GM18507 (cell line): ENCODE measurements at places on chromosomes 1 and 21.

GRCh38 chr1:12447307-12447706 is 170.7 kb downstream of the DHRS3 start:
- DNase-seq, result no peak

DNA sequence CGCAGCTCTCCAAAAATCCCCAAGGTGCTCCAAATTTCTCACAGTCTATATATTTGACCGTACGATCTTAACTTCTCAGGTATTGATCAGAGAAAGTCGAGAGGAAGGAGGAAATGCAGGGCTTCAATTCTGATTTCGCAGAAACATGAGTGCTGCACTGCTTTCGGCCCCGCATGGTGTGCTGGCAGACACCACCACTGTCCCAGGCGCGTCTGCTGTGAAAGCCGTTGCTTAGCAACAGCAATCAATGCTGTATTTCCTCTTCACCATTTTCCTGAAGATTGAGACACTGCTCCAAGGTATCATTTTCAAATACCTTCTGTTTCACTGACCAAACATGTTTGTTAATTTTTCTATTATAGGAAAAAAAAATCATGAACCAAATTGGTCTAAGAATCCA is 296.3 kb downstream of the SMYD3 start:
- no peak for DNase-seq

DNA sequence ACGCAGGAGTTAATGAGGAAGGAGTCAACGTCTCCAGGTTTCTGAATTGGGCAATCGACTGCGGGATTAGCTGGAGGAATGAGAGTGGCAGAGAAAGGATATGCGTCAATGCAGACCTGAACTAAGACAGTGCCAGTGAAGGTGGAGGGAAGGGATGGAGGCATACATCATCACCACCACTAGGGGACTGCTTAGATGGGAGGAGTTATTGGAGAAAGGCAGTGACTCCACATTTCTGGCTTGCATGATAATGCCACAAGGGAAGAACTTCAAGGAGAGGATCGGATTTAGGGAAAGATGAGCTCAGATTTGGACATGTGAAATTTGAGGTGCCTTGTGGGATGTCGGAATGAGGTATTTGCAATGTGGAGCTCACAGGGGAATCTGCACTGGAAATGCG is 17.5 kb downstream of the VASH2 start:
- DNase-seq, result no peak

GRCh38 chr1:204685236-204686006 is at the start of gene LRRN2:
LRRN2 (minus strand) TSS chr1:204685738; CDS start chr1:204619992, 65,746 bp downstream.
- DNase-seq, result no peak

DNA sequence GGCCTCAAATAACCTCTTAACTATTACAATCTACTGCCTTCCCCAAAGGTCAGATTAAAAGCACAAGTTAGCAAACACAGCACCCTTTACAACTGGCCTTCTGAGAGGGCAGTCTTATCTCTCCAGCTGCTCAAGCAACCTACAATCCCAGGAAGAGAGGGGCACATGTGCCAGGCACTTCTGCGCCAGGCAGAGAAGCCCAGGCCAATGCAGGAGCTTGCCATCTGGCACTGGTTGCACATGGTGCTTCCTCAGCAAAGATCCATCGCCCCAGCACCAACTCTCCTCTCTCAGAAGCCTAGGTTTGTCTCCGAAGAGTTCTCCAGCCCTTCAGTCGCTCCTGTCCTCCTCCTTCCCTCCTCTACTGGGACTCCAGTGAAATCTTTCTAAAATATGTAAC is 2.5 kb downstream of the STK40 start:
- no peak for DNase-seq

DNA sequence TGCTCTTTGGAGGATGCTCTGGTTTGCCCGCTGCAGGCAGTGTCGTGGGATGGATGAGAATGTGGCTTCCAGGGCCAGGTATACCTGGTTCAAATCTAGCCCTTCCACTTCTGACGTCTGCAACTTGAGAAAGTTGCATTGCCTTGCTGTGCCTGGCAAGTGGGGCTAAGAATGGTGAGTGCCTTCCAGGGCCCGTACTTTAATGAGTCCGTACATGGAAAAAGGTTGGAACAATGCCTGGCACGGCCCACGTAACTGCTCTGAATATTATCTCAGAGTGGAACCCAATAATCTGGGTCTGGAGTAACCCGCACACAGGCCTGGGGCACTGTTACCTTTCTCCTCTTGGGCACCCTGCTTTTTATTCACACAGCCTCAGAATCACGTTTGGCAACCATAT is 146.7 kb upstream of the EDN2 start:
- DNase-seq, result no peak

GRCh38 chr1:29644812-29645211 is 408.5 kb downstream of the PTPRU start:
- DNase-seq, result no peak

GRCh38 chr1:56169856-56170255 is 409.5 kb downstream of the PLPP3 start:
- DNase-seq, result no peak

- no peak for DNase-seq
These were observed 72.8 kb downstream of the MRPL37 start for GRCh38 chr1:54272772-54273091.

- no peak for DNase-seq
These were observed 91.8 kb downstream of the DDX20 start for GRCh38 chr1:111847466-111847865.

DNA sequence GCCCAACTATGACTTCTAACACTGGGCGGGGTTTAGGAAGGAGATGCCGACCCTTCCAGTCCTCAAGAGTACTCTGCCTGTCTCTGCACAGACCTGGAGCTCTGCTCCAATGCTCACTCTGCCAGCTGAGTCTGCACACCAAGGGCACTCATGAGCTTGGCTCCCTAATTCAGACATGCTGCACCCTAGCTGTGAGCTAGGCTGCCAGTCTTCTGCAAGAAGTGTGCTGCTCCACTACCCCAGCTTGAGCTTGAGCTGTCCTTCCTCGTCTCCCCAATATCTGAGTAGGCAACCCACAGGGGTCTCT is 13.2 kb downstream of the TP53BP2 start:
- DNase-seq, result no peak

DNA sequence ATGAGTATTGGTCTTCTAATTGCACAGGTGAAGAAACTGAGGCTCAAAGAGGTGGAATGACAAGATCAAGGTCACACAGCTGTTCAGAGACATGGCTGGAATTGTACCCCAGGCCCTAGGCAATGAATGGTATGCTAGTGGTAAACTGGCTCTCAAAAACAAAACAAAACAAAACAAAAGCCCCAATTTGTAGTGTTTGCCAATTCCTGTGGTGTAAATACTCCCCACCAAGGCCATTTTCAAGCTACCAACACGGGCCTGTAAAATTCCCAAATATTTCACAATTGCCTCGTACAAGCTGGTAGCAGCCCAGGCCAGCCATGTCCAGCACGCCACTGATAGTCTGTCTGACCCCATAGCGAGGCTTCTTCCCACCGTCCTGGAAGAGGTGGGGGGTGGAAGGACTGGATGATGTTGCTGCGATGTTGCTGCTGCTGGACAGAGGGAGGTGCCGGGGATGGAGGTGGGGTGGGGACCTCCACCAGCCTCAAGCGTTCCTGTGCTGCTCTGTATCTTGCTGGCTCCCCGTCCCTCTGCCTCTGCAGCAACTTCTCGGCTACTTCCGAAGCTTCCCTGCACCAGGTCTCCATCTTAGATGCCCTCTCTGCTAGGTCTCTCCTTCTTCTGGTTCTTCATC is 62.2 kb upstream of the RUNX3 start:
- DNase-seq, result no peak

- peak; percentile 71 for DNase-seq
These were observed 742 bp downstream of the ARTN start for GRCh38 chr1:43934101-43934985.

- DNase-seq, result no peak
These were observed 284.9 kb downstream of the PBX1 start for GRCh38 chr1:164843743-164844500.

DNA sequence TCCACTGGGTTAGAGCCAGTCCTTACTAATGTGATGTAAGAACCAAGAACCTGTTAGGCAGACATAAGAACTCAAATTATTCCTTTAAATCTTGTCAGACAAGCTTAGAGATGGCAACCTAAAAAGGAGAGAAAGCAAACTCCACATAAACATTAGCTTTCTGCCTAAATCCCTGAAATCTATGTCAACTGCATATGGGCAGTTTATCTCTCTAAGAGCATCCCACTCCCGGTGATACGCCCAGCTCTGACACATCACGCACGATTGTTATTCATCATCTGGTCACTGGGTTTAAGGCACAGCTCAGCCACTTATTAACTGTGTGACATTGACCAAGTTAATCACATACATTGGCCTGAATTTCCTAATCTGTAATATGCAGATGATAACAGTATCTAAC is 323.7 kb downstream of the HHIPL2 start:
- no peak for DNase-seq

DNA sequence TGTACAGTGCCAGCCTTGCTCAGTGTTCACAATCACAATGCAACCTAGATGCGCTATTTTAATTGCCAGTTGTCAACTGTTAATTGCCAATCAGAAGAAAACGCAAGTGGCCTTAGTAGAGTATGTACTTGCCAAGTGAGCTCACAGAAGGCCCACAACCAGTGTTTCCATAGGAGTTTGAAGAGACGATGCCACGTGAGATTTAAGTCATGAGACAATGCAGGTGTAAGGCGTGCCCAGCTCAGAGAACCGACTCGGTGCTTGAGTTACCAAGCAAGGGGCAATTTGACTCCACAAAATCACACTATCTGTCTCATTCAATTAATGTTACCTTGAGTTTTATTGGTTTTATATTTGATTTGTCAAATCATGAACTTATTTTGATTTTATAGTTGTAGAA is 65.6 kb downstream of the TEX35 start:
- no peak for DNase-seq

GRCh38 chr1:93700532-93701469 is 19.2 kb upstream of the BCAR3 start:
- DNase-seq, result no peak

DNA sequence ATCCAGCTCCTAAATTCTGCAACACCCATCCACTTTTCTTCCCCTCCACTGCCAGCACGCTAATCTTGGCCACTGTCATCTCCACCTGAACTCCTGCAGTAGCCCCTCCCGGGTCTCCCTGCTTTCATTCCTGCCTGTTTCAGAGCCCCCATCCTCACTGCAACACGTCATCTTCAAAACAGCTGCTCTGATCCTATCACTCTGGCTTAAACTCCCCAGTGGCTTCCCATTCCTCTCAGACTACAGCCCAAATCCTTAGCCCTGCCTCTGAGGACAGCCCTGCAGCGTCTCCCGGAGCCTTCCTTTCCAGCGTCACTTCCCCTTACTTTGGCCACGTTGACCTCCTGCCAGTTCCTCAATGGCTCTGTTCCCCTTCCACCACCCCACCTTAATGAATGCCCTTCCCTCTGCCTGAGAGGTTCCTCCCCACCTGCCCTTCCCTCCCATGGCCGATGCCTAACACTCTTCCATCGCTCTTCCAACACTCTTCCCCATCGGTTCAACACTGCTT is 22.9 kb upstream of the IFNAR2 start:
- DNase-seq, result no peak

DNA sequence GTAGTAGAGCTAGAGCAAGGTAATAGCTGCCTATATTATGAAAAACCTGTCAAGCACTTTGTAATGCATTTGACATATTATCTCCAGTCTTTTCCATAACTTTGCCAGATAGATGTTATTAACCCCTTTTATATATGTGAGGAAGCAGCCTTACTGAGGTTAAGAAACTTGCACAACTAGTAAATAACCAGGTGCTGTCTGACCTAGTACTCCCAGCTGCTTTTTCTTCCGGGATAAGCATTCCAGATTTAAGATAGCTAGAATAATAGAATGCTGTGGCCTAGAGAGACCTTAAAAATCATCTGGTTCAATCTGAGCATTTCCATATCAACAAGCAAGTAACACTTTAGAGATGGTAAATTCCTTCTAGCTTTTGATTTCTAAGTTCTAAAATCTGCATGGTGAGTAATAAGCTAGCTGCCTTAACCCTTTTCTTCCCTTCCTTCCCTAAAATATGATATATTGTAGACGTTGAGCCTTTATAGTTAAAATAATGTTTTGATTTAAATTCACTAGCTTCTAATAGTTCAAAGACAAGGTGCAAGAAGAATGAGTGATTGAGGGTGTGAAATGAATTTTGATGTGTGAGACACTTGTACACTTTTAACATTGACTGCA is 1.8 kb downstream of the SH3GLB1 start:
- DNase-seq, result no peak

DNA sequence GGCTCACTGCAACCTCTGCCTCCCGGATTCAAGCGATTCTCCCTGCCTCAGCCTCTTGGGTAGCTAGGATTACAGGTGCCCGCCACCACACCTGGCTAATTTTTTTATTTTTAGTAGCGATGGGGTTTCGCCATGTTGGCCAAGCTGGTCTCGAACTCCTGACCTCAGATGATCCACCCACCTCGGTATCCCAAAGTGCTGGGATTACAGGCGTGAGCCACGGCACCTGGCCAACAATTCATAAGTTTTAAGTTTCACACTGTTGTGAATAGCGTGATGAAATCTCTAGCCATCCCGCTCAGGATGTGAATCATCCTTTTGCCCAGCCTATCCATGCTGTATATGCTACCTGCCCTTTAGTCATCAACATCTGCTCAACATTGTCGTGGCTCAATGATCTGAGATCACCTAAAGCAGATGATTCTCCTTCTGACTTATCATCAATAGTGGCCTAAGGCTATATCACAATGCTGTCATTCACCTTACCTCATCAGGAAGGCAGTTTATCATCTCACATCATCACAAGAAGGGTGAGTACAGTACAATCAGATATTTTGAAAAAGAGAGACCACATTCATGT is 2.6 kb downstream of the PFDN2 start:
- DNase-seq, result no peak

DNA sequence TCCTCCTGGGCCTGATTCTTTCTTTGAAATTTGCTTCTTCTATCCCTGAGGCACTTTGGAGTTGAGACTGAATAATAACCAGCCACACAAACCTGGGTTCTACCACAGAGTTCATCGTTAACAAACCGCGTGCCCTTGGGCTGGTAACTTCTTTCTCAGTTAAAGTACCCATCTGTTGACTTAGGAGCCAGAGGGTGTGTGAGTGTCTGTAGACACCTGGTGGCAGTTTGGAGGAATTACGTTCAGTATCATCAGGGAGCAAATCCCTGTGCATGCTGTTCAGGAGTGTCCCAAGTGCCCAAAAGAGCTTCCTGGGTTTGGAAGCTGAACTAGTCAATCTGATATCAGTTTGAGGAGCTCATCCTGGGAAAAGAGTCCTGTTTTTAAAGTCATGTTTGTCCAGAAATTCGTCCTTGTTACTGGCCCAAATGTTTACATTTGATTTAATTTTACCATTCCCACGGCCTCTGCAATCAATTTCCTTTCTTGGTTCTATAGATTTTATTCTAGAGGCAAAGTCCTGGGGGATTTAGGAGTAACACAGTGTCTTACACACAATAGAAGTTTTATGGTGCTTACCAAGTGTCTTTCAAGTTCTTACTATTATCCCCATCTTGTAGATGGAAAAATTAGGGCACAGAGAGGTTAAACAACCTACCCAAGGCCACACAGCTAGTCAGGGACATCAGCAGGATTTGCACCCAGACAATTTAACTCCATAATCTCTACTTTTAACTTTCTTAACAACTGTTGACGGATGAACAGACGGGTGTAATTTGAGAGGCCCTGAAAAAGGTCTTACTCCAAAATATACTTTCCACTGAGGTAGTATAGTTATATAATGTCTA is 26.7 kb upstream of the RPTN start:
- DNase-seq, result no peak
